ENCODE measurements at places on chromosomes 2 and 18. TPM values are rescaled to one million over a fixed set of nuclear protein-coding genes. Genes with fewer than 3 reads are reported as not detected.

SLC9A4 gene
- total RNA-seq: not detected

ARHGAP15 gene
- 2.3 TPM for total RNA-seq

ZNF24 gene
- 20.3 TPM for total RNA-seq

FOXI3 gene
- total RNA-seq: not detected

QPCT gene
- 0.65 TPM for total RNA-seq

GCFC2 gene
- 17.8 TPM for total RNA-seq

RGPD4 gene
- total RNA-seq: not detected

GATA6 gene
- total RNA-seq: 11.7 TPM

EVX2 gene
- not detected for total RNA-seq

CERS6 gene
- total RNA-seq: 11.3 TPM

INHA gene
- 0.20 TPM for total RNA-seq

IL36G gene
- total RNA-seq: 0.20 TPM

TTC31 gene
- total RNA-seq: 39.8 TPM

PRSS56 gene
- not detected for total RNA-seq

BZW1 gene
- 193 TPM for total RNA-seq

CCDC74B gene
- total RNA-seq: not detected

CPLX4 gene
- not detected for total RNA-seq

COLEC12 gene
- 0.08 TPM for total RNA-seq

KCNIP3 gene
- total RNA-seq: 1.6 TPM

ASIC4 gene
- 0.05 TPM for total RNA-seq

CDH2 gene
- total RNA-seq: 34.2 TPM

REG1B gene
- total RNA-seq: 4.9 TPM

NYAP2 gene
- total RNA-seq: not detected

PLGLB2 gene
- 254 TPM for total RNA-seq

ASB18 gene
- not detected for total RNA-seq

SP9 gene
- total RNA-seq: not detected

Measured in left lobe of liver (tissue), 2 donors.